ENCODE measurements at places on chromosomes 16 and 17.

DNA sequence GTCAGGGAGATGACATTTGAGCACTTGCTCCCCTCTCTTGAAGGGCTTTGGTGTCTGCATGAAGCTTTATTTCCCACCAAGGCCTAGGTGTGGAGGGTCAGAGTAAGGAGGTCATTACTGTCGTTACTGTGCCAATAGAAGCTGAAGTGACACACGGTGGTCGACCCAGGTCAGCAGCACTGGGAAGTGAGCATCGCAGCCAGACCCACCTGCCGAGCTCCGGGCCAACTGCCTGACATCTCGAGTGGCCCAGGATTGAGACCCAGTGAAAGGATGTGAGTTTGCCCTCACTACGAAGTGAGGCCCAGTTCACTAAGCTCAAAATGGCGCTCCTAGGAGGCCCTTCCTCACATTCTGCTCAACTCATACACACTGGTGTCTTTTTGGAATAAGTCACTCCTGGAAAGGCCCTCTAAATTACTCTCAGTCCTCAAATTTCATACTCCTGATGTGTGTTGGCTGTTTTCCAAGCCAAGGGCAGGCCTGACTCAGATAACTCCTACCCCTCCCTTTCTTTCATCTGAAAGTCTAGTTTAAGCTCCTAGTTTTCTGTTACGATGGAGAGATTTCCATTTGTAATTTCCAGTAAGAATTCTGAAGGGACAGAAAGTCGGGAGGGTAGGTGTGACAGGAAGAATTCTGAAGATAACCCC, 200.4 kb downstream of the LGALS9B start:
- DNase-seq = no peak

GRCh38 chr16:26765087-26765486, 301.6 kb upstream of the C16orf82 start:
- peak; percentile 24 for DNase-seq

DNA sequence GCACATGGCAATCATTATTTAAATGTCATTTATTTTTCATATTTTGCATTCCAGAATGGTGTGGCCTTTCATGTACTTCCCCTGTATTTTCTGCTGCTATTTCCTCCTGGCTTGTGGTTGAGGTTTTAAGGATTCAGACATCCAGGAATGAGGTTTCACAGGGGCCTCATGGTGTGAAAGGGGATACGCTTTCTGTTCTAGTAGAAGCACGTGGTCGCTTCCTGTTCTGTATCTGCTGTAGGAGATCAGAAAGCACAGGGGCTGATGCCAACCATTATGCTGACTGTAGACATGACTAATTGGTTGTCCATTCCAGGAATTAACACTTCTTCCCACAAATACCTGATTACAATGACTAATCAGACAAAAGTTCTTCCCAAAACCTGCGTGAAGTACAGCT, 405.9 kb downstream of the SHISA9 start:
- no peak for DNase-seq

DNA sequence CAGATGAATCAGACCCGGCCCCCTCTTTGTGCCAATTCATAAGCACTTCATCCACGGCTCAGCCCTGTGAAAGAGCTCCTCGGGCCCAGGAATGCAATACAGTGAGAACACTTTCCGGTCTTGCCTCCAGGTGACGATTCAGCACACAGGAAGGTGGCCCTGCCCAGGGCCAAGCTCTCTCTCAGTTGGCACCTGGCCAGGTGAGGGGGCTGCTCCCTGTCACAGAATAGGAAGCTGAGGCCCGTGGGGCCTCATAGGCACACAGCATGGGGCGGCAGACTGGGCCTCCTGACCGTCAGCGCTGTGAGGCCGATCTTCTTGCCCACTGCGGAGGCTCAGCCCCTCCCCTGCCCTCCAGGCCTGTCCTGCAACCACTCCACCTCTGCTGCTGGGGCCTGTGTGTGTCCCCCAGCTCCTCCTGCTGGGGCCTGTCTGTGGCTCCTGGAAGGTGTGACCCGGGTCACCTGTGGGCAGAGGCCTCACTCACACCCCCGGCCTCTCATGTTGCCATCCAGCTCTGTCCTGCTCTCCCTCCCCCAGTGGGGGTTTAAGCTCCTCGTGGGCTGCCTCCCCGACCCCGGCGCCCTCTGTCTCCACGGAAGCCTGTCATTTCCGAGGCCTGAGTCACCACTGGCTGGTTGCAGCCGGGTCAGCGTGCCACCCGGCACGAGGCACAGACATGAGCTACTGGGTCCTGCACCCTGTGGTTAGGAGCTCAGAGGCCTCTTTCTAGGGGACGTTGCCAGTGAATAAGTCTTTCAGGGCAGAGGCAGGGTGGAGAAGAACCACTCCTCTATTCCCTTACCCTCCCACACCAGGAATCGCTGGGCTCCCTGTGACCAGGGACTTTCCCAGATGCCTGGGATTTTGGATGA, 114.4 kb downstream of the SEC14L1 start:
- peak; percentile 25 for DNase-seq

- DNase-seq = no peak
These were observed 70.3 kb downstream of the KLHDC4 start for GRCh38 chr16:87695534-87695933.

- DNase-seq = no peak
These were observed 56.6 kb downstream of the SSH2 start for GRCh38 chr17:29873476-29873875.

DNA sequence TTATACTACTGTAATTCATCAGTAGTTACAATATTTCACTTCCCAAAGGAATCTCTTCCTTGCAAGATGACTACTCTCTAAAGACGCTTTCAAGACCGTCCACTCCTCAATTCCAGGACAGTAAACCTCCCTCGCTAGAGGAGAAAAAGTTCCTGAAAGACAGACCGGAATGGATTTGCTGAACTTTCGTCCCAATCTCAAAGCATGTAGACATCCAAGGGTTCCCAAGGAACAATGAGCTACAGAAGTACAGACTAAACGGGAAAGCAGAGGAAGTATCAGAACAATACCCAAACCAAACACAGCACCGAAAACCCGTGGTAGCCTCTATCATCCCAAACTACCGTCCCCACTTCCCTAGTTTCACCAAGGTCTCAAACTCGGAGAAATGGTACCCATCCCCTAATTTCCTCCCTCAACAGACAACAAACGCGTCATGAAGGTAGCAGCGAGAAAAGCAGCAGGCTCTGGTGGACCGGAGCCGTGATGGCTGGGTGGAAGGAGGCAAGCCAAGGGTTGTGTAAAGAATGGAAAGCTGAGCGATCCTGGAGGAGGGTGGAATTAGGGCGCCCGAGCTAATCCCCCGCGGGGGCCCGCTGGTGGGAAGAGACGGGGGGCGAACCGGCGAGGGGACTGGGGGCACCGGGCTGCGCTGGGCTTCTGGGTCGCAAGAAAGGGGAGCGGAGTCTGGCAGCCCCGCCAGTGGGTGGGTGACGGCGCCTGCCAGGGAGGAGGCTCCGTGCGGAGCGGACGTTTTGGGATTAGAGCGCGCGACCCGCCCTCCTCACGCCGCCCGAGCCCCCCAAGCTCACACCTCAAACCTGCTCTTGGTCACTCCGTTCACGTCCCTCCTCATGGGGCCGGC, 647 bp downstream of the FBXL20 start:
- no peak for DNase-seq

DNA sequence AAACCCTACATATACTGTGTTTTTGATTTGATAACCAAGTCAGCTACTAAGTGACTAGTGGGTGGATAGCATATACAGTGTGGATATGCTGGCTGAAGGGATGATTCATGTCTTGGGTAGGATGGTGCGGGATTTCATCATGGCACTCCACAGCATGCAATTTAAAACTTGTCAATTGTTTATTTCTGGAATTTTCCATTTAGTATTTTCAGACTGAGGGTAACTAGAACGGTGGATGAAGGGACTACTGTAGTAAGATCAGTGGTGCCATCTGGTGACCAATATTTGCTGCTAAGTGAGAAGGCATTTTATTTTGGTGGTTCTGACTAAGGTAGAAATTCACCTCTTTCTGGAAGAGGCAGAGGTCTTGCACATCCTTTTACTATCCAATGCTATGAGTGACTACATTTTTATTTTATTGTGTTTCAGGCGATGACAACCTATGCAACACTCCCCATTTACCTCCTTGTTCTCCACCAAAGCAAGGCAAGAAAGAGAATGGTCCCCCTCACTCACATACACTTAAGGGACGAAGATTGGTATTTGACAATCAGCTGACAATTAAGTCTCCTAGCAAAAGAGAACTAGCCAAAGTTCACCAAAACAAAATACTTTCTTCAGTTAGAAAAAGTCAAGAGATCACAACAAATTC, 3.1 kb downstream of the CDC6 start:
- peak; percentile 70 for DNase-seq

DNA sequence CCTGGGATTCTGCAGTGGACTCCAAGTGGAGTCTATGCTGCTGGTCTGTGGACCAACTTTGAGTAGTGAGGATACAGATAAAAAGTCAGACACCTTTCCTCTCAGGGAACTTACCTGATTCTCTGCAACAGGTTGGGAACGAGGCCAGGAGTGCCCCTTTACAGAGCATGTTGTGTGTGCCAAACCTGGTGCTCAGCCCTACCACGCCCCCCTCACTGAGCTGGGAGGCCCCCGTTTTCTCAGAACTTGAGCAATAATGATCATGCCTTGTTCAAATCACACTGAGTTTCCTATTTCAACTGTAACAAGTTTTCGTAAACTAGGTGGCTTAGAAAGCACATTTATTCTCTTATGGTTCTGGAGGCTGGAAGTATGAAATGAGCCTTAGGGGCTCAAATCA, 182.0 kb downstream of the COPRS start:
- DNase-seq = no peak

All from neural progenitor cell (in vitro differentiated cells).